Activated CD8-positive, alpha-beta memory T cell treated with anti-CD3 and anti-CD28 coated beads for 4 hours (primary cell): ENCODE measurements at places on chromosomes 5 and 9.

DNA sequence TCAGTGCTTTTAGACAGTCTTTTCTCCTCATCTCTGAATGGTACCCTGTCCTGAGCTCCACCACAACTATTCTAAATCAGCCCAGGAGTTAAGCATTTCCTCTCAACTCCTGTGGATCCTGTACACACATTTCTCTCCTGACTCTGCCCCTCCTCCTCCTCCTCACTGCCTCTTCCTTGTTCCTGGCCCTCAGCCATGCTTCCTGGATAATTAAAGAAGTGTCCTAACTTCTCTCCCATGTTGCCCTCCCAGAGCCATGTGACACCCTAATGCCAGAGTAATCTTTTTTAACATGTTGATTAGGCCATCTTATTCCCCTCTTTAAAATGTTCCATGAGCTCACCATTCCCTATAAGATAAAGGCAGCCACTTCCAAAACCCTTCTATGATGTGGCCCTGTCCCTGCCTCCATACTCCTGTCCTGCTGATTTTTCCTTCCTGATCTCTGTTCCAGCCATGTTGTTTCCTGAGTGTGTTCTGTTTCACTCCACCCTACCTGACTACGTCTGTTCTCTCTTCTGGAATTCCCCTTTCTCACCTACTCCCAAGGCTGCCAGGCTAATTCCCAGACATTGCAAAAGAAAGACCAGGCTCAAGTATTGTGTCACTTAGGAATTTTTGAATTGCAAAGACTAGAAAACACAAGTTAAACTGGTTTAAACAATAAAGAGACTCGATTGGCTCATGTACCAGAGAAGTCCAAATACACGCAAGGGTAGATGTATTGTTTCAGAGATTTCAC lies 295.2 kb downstream of the MAST4 start:
- DNase-seq = no peak

DNA sequence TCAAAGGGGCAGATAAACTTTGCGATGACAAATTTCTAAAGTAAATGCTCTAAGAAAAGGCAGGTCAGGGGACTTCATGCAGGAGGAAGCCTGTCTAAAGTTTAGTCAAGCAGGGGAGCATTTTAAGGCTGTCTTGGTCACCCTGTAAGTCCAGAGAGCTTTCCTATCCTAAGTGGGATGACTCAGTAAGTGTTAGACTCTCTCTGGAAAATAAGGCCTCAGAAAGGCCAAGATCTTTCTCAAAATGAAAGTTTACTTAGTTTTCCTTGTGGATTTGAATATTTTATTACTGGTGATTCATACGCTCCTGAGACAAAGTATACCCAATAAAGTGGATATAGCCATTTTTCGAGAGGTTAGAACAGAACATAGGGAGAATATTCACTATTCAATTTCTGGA lies 806.9 kb upstream of the CDH9 start:
- DNase-seq = no peak

- DNase-seq = no peak
These were observed 174.0 kb downstream of the ARHGAP26 start for GRCh38 chr5:142944140-142944539.

DNA sequence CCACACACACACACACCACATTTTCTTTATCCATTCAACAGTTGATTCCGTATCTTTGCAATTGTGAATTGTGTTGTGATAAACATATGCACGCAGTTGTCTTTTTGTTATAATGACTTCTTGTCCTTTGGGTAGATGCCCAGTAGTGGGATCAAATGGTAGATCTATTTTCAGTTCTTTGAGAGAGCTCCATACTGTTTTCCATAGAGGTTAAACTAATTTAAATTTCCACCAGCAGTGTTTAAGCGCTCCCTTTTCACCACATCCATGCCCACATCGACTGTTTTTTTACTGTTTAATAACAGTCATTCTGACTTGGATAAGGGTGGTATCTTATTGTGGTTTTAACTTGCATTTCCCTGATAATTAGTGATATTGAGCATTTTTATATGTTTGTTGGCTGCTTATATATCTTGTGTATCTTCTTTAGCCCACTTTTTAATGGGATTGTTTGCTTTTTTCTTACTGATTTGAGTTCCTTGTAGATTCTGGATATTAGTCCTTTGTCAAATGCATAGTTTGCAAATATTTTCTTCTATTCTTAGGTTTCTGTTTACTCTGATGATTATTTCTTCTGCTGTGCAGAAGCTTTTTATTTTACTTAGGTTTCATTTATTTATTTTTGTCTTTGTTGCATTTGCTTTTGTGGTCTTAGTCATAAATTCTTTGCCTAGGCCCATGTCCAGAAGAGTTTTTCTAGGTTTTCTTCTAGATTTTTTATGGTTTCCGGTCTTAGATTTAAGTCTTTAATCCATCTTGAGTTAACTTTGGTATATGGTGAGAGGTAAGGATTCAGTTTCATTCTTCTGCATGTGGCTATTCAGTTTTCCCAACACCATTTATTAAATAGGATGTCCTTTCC lies 82.4 kb downstream of the SH3RF2 start:
- no peak for DNase-seq

- no peak for DNase-seq
These were observed 2.3 kb upstream of the IRX2 start for GRCh38 chr5:2753452-2754420.

DNA sequence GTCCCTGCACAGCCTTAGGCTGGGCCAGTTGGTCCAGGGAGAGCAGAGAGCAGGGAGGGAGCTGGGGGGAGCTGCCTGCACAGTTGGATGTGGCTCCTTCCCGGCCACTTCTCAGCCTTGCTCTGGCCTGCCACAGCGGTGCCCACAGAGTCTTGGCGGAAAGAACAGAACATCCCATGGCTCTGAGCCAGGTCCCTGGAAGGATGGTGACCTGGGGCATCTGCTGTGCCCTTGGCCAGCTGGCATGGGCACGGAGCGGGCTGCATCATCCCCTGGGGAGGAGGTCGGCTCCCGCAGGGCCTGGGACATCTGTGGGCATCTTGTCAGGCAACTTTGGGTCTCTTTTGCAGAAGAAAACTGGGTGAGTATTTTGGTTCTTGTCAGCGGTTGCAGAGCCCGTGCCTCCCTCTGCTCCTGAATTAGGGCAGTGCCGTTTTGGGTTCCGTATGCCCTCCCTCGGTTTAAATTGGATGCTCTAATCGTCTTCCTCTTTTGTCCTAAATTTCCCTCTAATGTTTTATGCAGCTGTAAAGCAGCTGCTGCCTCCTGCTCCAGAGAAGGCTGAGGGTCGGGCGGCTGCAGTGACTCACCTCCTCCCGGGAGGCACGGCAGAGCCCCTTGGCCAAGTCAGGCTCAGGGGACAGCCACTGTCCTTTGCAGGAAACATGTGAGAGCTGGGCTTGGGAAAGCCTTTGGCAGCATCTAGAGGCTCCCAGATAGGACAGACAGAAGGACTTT lies 10.5 kb upstream of the NACC2 start:
- no peak for DNase-seq

DNA sequence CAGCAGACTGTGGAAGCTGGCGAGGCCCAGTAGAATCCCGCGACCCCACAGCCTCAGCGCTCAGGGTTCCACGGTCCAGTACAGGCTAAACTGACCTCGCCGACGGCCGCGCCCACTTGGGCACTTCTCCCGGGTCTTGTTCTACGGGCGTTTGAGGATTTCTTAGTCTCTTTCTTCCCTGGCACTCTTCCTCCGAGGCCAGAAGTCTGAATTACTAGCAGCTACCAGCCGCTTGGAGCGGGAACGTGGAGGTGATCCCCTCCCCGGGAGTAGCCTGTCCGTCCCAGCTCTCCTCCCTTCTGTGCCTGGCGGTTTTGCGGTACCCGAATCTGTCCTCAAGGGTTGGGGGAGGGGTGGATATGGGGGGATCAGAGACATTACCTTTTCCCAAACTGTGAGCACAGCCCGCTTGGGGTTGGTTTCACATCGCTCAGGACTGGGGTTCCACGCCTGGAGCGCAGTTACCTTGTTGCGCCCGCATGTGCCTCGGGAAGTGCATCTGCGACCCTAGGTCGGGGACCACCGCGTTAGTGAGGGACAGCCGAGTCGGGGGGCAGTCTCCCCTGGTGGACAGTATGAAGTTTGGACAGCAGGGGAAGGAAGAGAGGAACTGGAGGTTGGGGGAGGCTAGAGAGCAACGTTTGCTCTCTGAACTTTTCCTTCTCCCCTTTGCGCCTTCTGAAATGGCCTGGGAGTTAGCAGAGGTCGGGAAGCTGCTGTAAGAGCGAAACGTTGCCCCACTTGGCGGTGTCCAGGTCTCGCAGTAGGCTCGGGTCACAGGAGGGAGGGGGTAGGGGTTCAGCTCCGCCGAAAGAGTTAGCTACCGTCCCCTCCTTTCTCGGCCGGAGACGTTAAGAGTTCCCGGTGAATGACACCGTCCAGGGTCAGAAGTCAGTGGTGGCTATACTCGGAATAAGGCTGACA lies 190.8 kb downstream of the MEF2C start:
- DNase-seq = no peak

GRCh38 chr9:135479469-135480052 lies at the start of gene PPP1R26:
Gene PPP1R26 (plus strand): TSS chr9:135479782. CDS start chr9:135484511, 4,729 bp downstream.
- DNase-seq = no peak

DNA sequence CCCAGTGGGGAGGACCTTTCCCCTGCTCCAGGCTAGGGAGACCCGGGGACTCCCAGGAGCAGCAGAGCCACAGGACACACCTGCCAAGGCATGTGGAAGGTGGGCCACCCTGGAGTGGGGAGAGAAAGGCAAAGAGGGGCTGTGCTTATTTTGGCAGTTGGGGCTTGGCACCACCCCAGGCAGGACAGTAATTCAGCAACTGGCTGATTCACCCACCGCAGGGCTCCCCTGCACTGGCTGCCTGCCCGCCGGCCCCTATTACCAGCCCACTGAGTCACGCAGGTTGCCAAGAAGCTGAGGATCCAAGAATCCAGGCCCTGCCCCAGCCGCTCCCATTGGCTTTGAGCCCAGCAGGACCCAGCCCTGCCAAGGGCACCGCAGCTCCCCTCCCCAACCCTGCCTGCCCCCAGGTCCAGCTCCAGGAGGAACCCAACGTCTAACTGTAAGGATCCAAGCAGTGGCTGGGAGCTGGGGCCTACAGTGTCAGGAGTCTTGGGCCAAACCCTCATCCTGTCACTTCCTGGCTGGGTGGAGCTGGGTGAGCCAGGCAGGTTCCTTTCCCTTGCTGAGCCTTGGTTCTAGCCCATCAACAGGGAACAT lies 14.2 kb upstream of the RALGDS start:
- no peak for DNase-seq
